ENCODE measurements at places on chromosomes 16 and 17.

- no peak for DNase-seq
Measured at GRCh38 chr16:75919664-75920063, 193.4 kb upstream of the CPHXL start.

GRCh38 chr16:8564934-8565345, 25.4 kb downstream of the TMEM114 start:
- DNase-seq: no peak

- DNase-seq: no peak
Measured at GRCh38 chr16:8295513-8296237, 294.6 kb downstream of the TMEM114 start.

- DNase-seq: no peak
Measured at GRCh38 chr17:75403131-75403530, 2.3 kb downstream of the GRB2 start.

GRCh38 chr16:70433458-70434103, 5.3 kb downstream of the ST3GAL2 start:
- DNase-seq: no peak

GRCh38 chr17:17836818-17837379, at the start of gene SREBF1:
SREBF1 (minus strand) TSS chr17:17836986; CDS start chr17:17836817, 169 bp downstream.
- DNase-seq: no peak

GRCh38 chr17:2137342-2138098, 82.6 kb downstream of the HIC1 start:
- DNase-seq: peak; percentile 12

DNA sequence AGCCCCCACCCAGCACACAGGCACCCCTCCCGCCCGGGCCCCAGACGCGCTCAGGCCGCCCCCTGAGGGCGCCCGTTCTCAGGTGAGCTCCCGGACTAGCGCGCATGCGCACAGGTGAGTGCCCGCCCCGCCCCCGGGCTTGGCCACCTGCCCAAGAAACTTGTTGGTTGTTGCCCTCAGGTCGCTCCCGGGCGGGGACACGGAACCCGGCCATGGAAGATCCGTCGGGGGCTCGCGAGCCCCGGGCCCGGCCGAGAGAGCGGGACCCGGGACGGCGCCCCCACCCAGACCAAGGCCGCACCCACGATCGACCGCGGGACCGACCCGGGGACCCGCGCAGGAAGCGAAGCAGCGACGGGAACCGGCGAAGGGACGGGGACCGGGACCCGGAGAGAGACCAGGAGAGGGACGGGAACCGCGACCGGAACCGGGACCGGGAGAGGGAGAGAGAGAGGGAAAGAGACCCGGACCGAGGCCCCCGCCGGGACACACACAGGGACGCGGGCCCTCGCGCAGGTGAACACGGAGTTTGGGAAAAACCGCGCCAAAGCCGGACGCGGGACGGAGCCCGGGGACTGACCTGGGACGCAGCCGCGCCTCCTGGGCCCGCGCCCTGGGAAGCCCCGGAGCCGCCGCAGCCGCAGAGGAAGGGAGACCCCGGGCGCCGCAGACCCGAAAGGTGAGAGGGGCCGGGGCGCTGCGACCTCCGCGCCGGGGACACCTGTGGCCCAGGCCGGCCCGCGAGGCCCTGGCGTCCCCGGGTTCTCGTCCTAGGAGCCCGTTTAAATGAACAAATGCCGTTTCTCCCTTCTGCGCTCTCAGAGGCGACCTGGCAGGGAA, at the start of gene MARVELD3:
TSS of gene MARVELD3 (plus strand) at position 167 of the 840 bp plus-strand sequence. CDS start at position 213, 46 bp downstream.
- DNase-seq: no peak

- peak; percentile 42 for DNase-seq
Measured at GRCh38 chr16:57277586-57277985, 6.9 kb downstream of the PLLP start.

DNA sequence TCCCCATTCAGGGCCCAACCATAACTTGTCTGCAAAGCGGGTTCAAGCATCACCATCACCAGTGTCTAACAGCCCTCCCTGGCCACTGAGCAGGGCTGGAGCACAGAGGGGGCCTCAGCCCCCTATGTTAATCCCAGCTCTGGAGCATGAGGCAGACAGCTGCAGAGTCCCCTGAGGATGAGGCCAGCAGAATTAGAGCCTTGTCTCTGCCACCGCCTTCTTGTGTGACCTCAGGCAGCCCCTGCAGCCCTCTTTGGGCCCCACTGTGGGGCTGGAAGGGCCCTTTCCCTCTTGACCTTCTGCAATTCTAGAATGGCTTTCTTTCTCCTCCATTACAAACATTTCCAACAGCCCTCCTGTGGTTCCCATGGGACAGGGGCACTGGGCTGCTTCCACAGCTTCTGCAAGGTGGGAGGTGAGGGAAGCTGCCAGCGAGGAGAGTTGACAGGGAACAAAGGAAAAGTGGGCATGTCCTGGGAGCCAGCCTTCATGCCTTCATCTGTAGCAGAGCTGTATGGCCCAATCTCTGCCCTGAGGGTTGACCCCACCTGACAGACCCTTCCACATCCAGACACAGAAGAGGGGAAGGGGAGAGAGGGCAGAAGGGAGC, 65.7 kb downstream of the TMEM132E start:
- DNase-seq: no peak
